ENCODE measurements at places on chromosomes 7 and 10.

DNA sequence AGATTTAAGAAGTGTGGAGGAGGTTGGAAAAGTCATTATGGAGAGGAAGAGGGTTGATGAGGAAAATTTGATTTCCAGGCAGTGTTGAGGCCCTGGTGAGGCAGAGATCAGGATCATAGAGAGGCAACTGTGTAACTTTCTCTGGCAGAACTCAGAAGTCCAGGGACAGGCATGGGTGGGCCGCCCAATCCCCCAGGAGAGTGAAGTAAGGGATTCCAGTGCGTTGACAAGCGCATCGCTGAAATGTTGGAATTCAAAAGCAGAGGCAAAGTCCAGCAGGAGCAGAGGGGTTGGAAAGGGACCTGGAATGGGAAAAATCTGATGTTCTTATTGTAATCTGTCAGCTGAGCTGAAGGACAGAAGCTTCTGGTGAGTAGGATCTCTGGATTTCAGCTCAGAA is 207.3 kb downstream of the FAM107B start:
- H3K4me1 ChIP-seq = no peaks in the 10 kb centered on the region
- H3K27ac ChIP-seq = no peak overlapping the region
- H3K36me3 ChIP-seq = no peaks in the 10 kb centered on the region
- no peaks in the 10 kb centered on the region for H3K27me3 ChIP-seq

- no peak overlapping the region for H3K4me3 ChIP-seq
- no peaks in the 10 kb centered on the region for H3K27me3 ChIP-seq
- no peak overlapping the region for H3K27ac ChIP-seq
- H3K36me3 ChIP-seq = peaks cover 21% of the 10 kb centered on the region
Observed at GRCh38 chr10:97365761-97366351, 31.3 kb upstream of the FRAT2 start.

DNA sequence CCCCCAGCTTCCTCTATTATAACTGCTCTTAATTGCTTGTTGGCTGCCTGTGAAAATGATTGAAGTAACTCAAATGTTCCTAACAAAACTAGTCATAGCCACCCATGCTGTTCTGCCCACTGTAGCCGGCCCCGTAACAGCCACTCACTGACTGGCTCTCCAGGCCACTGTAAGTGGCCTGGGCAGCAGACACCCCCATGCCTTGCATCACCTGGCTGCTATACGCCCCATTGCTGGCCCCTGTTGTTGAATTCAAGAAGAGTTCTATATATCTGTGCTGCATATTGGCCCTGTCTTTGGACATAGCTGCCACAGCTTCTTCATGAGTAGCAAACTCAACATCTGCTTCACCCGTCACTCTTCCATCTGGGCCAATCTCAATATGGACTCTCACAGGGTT is 15.1 kb downstream of the FXYD4 start:
- peaks cover 32% of the 10 kb centered on the region for H3K36me3 ChIP-seq
- no peak overlapping the region for H3K4me3 ChIP-seq
- DNase-seq = no peak

DNA sequence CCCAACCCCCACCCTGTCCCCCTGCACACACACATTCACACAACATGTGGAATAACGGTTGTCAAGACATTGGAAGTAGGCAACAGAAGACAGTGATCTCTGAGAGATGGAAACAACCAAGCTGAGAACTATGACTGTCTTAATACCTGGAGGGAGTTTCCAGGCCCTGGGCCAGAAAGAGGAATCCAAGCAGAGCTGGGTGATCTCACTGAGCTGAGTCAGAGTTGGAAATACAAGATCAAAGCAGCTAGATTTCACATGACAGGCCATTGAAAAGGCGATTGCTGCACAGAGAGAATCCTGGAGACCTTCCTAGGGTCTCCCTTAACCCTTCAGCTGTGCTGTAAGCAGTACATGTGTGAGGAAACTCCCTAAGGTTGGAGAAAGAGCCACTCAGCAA is 165.8 kb upstream of the PRSS1 start:
- H3K27ac ChIP-seq = no peak overlapping the region
- no peak overlapping the region for H3K4me3 ChIP-seq
- H3K27me3 ChIP-seq = no peaks in the 10 kb centered on the region
- DNase-seq = no peak
- H3K4me1 ChIP-seq = peaks cover 3% of the 10 kb centered on the region

GRCh38 chr7:128135515-128136214 is 104.4 kb upstream of the LRRC4 start:
- H3K4me1 ChIP-seq = peaks cover 4% of the 10 kb centered on the region
- no peaks in the 10 kb centered on the region for H3K36me3 ChIP-seq
- no peak for DNase-seq
- H3K27me3 ChIP-seq = peaks cover 30% of the 10 kb centered on the region

GRCh38 chr10:132407243-132407746 is 10.3 kb downstream of the PWWP2B start:
- no peak for DNase-seq
- peak overlapping the region; percentile 45 for H3K4me3 ChIP-seq
- H3K36me3 ChIP-seq = peaks cover 8% of the 10 kb centered on the region
- H3K27ac ChIP-seq = peak overlapping the region; percentile 82
- H3K4me1 ChIP-seq = peaks cover 42% of the 10 kb centered on the region

DNA sequence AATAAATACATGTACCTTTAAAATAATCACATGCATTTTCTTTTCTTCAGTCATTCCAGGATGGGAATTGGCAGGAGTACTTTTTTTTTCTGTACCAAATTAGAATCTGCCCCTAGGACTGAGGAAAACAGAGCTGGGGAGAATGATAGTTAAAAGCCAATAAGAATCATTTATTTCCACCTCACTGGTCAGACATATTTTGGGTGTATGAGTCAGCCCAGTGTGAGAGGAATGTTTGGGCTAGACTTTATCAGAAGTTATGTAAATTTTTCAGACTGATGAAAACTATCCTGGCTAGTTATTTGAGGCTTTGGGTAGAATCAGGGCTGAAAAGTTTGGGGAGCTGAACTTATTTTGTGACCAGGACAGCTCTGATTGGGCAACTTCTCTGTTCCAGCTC is 303.1 kb upstream of the NPSR1 start:
- H3K27ac ChIP-seq = no peak overlapping the region
- H3K36me3 ChIP-seq = no peaks in the 10 kb centered on the region
- no peaks in the 10 kb centered on the region for H3K4me1 ChIP-seq
- H3K4me3 ChIP-seq = no peak overlapping the region

DNA sequence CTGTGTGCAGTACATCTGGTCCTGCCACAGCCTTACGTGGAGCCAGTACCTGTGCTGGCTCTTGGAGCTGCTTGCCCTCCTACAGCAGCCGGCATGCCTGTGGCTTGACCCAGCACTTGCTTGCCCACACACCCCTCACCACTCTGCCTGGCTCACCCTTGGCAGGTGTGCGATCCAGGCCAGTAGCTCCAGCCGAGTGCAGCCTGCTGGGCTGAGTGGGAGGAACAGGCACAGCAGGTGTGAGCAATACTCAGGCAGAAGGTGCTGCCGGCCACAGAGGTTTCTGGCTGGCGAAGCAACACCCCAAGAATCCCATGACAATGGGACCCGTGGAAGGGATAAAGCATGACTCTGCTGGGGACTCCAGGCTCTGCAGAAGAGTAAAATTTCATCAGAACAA is 173.5 kb upstream of the ADCY1 start:
- H3K27ac ChIP-seq = no peak overlapping the region
- no peak overlapping the region for H3K4me3 ChIP-seq
- no peaks in the 10 kb centered on the region for H3K4me1 ChIP-seq
- no peaks in the 10 kb centered on the region for H3K27me3 ChIP-seq

GRCh38 chr10:8393531-8393930 is 339.0 kb downstream of the GATA3 start:
- no peaks in the 10 kb centered on the region for H3K27me3 ChIP-seq
- no peaks in the 10 kb centered on the region for H3K4me1 ChIP-seq
- DNase-seq = no peak

GRCh38 chr7:2621948-2622640 is 9.7 kb upstream of the TTYH3 start:
- DNase-seq = no peak
- H3K27ac ChIP-seq = 0 out of 2 replicates have a peak overlapping the region, but pooled peaks have one; percentile 41
- H3K4me3 ChIP-seq = no peak overlapping the region

DNA sequence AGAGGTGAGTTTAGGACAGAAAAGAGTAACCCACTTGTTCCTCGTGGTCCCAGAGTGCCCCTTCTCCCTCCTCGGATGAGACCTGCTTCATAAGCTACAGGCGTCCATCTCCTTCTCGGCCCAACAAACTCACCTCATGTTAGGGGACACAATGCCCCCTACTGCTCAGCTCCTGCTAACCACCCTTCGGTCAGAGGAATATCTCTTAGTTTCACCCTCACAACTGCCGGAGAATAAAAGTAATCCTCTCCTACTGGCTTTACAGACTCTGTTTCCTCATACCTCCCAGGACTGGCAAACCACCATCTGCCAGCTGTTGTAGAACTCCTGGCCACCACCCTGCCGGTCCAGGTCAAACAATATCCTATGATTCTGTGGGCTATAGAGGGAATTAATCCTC is 3.2 kb downstream of the AKR1B15 start:
- peaks cover 1% of the 10 kb centered on the region for H3K4me1 ChIP-seq
- no peak for DNase-seq
- no peaks in the 10 kb centered on the region for H3K27me3 ChIP-seq
- no peak overlapping the region for H3K4me3 ChIP-seq

DNA sequence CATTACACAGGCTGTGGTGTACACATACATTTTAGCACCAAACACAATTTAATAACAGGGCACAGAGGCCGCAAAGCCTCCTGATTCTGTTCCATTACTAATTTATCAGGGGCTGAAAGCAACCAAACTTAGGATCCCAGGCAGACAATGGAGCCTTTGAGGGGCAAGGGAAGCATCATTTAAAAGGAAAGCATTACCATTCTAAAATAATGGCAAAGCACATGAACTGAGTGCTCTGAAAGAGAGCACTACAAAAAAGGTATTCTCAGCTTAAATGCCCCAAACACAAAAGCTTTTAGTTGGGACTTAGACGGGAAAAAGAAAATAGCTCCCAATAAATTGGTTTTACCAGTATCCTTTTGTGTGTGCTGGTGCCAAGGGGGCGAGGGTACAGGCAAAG is 282.0 kb upstream of the ETV1 start:
- no peak for DNase-seq
- no peak overlapping the region for H3K27ac ChIP-seq
- no peaks in the 10 kb centered on the region for H3K36me3 ChIP-seq
- no peak overlapping the region for H3K4me3 ChIP-seq

- no peaks in the 10 kb centered on the region for H3K27me3 ChIP-seq
- no peak overlapping the region for H3K27ac ChIP-seq
- peaks cover 8% of the 10 kb centered on the region for H3K4me1 ChIP-seq
- no peaks in the 10 kb centered on the region for H3K36me3 ChIP-seq
- no peak for DNase-seq
Observed at GRCh38 chr10:29715296-29715695, 80.5 kb upstream of the SVIL start.

- DNase-seq = no peak
- H3K27ac ChIP-seq = no peak overlapping the region
- no peaks in the 10 kb centered on the region for H3K27me3 ChIP-seq
- no peak overlapping the region for H3K4me3 ChIP-seq
Observed at GRCh38 chr7:2802101-2802500, 42.0 kb downstream of the GNA12 start.

DNA sequence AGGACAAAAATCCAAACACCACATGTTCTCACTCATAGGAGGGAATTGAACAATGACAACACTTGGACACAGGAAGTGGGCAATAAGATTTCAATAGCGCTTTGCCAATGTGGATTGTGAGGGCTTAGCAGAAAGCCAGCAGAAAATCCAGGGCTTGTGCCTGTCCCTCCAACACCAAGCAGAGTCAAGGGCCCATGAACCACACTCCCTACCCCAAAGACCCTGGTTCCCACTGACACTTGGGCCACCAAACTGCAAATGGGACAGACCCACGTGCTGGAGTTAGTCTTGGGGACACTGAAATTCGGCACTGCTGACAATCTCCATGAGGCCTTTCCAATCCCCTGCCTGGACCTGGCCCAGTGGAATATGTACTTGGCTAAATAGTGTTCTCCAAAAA is 67.0 kb downstream of the GRID1 start:
- H3K36me3 ChIP-seq = no peaks in the 10 kb centered on the region
- 0 out of 2 replicates have a peak, but pooled peaks cover 3% of the 10 kb centered on the region for H3K27me3 ChIP-seq
- no peaks in the 10 kb centered on the region for H3K4me1 ChIP-seq
- no peak for DNase-seq

DNA sequence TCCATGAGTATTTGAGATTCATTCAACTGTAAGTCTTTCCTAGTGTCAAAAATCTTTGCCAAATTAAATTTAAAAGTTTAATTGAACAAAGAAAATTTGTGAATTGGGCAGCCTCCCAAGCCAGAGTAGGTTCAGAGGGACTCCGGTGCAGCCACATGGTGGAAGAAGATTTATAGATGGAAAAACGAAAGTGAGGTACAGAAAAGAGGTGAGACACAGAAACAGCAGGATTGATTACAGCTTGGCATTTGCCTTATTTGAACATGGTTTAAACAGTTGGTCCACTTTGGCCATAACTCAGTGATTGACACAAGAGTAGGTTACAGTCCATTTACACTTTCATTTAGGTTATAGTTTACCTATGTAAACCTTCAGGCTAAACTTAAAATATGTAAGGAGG is 465.8 kb downstream of the ARL4A start:
- H3K27me3 ChIP-seq = no peaks in the 10 kb centered on the region
- H3K27ac ChIP-seq = no peak overlapping the region
- no peaks in the 10 kb centered on the region for H3K4me1 ChIP-seq

DNA sequence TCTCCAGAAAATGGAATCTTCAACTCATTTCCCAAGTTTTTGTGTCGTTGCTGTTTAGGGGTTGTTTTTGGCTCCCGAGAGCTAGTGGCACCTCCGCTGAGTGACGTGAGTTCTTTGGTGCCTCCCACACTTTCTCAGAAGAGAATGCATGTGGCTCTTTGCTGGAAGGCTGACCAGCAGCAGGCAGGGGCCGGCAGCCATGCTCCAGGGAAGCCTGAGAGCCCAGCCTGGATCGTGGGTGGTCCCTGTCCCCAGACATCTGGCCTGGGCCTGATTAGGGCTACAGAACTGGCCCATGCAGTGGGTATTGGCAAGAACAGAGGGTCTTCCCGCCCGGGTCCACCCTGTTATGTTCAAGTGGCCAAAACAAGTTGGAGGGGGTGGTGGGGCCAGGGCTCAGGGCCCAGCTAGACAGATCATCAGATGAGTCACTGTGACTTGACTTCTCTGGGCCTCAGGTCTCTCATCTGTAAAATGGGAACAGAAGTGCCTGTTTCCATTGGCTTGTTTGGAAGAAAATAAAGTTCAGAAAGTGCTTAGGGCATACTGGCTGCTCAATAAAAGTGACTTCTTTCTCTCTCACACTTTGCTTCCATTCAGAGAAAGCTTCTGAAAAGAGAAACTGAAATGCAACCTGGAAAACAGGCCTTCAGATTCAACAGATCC is 83.1 kb downstream of the STRA8 start:
- H3K27me3 ChIP-seq = no peaks in the 10 kb centered on the region
- no peak overlapping the region for H3K27ac ChIP-seq
- DNase-seq = no peak
- H3K4me3 ChIP-seq = no peak overlapping the region
- no peaks in the 10 kb centered on the region for H3K36me3 ChIP-seq

- peak overlapping the region; percentile 32 for H3K4me3 ChIP-seq
- H3K4me1 ChIP-seq = no peaks in the 10 kb centered on the region
- peaks cover 9% of the 10 kb centered on the region for H3K27me3 ChIP-seq
- no peak overlapping the region for H3K27ac ChIP-seq
Observed at GRCh38 chr7:151115121-151115835, 29.0 kb downstream of the AGAP3 start.
